Activated T-helper 1 cell treated with anti-CD3 and anti-CD28 coated beads, Interleukin-2, amount 50 U/mL, for 16 hours (primary cell): ENCODE measurements at places on chromosomes 2 and 18.

DNA sequence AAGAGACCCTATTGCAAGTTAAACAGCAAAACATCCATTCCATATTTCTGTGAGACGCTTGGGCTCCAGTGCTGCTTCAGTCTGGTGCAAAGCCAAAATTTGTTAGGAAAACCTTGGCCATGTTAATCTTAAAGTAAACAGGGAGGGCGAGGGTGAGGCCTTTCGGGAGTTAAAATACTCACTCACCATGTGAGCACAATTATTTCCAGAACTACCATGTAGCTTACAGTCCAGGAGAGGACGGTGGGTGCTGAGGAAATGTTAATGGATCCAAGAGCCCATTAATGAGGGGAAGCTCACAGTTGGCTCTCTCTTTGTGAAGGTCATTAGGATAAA is 286.4 kb downstream of the SLC8A1 start:
- no peak for DNase-seq

- DNase-seq = no peak
Observed at GRCh38 chr2:235746257-235746934, 252.6 kb downstream of the AGAP1 start.

GRCh38 chr2:150570712-150571111 is 83.2 kb upstream of the RND3 start:
- no peak for DNase-seq

GRCh38 chr2:46290078-46290477 is 7.1 kb upstream of the EPAS1 start:
- DNase-seq = no peak

- no peak for DNase-seq
Observed at GRCh38 chr18:37783771-37784170, 218.2 kb upstream of the CELF4 start.

DNA sequence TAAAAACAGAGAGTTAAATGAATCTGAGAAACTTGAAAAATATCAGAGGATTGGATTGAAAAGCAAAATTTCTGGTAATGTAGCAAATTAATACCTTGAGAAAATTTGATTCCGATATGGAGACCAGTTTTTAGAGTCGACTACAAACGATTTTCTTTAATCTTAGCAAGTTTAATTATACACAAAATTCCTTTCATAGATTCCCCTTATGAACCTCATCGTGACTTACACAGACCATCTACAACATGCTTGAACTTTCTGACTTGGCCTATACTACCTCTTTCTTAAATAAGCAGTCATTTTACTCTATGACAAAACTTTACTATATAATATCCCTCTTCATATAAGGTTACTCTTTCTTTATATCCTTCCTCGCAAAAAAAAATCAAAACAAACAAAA is 769.6 kb upstream of the CRIM1 start:
- no peak for DNase-seq

DNA sequence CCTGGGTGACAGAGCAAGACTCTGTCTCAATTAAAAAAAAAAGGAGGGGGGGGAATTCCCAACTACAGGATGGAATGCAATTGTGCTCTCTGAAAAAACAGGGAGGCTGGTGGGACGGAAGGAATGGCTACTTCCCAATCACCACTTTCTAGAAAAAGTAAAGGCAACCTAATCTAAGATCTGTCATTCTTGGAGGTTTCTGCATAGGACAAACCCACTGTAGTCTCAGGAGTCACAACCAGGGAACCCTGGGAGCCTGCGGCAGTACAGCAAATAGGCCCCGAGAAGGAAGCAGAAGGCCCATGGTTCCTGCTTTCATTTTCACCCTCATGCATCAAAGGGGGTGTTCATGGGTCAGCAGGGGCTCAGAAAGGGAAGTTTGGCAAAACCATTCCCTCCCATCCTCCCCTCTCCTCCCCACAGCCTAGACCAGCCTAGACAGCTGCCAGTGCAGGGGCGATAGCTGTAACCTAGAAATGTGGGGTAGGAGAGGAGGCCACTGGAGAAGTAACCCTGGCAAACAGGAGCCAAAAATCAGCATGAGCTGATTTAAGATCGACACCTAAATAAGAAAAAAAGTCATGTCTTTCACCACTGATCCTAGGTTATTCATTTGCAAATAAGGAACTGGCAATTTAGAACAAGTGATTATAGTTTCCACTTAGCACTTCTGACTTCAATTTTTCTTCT is 48.0 kb downstream of the TRABD2A start:
- DNase-seq = no peak

DNA sequence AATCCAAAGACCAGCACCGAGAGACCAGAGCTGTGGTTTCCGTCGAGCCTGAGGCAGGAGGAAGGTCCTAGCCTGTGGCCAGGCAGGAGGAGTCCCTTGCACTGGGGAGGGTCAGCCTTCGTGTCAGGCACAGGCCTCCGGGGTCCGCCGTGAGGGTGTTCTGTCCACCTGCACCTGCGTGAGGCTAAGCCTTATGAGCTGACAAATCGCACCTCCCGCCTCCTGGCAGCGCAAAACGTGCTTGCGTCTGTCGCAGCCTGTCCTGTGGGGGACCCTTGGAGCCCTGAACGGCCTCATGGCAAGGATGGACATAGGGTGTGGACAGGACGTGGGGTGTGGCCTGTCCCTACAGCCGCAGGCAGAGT is 73.3 kb downstream of the KCNG2 start:
- DNase-seq = no peak

DNA sequence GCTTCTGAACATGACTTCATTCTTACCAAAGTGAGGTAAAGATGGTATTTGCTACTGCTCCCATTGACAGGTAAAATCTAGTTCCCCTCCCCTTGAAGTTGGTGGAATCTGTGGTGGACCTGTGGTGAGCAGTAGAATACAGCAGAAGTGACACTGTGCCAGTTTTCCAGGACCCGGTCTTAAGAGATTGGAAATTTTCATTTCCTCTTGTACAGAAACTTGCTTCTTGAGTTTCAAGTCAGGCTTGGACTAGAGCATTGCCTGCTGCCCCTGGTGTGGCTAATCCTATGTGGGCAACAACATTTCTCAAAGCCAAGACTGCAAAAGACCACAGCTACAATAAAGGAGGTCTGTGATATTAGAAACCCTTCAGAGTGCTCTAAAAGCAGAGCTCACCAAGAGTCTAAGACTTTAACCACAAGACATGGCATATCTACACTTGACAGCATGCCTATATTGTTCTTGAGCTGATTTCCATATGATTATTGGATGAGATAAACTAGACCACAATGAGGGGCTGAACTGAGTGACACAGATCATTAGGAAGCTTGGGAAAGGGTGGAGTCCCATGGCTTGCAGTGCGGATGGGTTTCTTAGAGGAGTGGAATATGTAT is 458.1 kb downstream of the BCL11A start:
- DNase-seq = no peak

GRCh38 chr2:235757212-235757611 is 263.4 kb downstream of the AGAP1 start:
- no peak for DNase-seq

GRCh38 chr2:230672836-230673235 is 39.8 kb upstream of the CAB39 start:
- DNase-seq = no peak

GRCh38 chr2:45257820-45258219 is 248.6 kb upstream of the SIX2 start:
- no peak for DNase-seq

DNA sequence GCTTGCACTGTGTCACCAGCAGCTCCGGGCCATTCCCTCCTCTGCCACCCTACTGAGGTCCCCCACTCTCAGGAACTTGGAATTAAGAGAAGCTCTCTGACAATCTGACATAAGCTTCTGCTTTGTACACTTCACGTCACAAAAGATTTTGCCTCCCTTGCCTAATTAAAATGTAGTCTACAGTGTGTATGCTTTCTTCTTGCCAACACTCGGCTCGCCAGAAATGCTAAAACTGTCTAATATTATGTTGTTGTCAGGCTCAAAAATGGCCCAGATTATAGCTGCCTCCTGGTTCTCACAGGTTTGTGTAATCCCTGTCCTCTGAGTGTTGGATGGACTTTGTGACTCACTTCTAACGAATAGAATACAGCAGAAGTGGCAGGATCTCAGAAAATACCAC is 474.7 kb downstream of the MBD2 start:
- DNase-seq = no peak

- DNase-seq = no peak
Observed at GRCh38 chr2:176001281-176001915, 669 bp downstream of the LNPK start.

DNA sequence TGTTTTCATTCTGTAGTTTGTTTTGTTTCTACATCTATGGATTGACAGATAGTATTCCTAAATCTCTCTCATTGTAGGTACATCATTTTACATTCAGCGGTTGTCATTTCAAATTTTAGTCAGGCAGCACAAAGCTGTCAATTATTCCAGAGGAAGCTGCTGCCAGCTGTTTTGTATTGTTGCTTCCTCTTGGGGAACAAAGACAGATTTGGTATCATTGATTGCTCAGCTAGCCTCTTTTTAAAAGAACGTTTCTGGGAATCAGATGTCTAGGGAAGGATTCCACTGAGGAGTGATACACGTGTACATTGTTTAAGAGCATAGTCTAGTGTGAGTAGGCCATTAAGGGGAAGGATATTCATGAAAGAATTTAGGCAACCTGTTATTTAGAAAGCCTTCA is 145.8 kb downstream of the AGPS start:
- no peak for DNase-seq

DNA sequence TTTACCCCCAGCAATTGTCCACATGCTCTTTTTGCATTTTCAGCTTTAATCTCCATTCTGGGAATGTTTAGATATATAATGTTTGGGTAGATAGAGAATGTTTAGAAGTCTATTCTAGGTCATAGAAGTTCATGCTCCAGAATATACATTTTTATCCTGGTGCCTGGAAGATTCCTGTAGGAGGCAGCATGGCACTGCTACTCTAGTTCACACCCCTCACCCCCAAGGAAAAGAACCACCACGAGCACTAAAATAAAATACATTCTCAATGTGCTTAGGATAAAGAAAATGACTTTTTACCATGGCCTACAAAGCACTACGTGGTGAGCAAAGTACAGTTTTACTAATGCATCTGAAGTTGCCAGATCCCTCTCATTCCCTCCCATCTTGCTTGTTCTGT is 53.8 kb downstream of the MYO1B start:
- no peak for DNase-seq

- no peak for DNase-seq
Observed at GRCh38 chr2:39696838-39697237, 31.1 kb downstream of the TMEM178A start.

- no peak for DNase-seq
Observed at GRCh38 chr18:4130734-4131719, 324.1 kb downstream of the DLGAP1 start.

DNA sequence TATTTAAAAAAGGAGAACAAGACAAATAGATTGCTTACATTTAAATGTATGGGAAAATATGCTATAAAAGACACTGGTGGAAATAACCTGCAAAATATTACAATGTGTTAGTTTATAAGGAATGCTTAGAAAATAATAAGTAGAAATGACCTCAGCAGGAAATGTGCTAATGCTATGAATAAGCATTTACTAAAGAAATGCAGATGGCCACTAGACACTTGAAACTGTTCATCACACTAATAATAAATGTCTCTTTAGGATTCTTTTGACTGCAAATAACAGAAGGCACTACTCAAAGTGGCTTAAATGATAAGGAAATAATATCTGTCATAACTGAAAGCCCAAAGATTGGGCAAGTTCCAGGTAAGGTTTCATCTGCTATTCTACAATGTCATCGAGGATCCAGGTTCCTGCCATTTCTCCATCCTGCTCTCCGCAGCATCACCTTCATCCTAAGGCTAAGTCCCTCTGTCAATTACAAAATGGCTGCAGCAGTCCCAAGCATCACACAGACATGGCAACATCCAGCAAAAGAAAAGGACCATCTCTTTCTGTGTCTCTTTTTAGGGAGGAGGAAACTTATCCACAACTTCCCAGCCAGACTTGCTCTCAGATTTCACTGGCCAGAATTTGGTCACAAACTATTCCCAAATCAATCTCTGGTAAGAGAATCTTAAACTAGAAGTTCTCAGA is 21.9 kb downstream of the METTL8 start:
- no peak for DNase-seq

GRCh38 chr18:31819106-31819924 is 58.6 kb upstream of the SLC25A52 start:
- no peak for DNase-seq

- DNase-seq = no peak
Observed at GRCh38 chr2:10810202-10811161, 2.1 kb downstream of the PDIA6 start.

DNA sequence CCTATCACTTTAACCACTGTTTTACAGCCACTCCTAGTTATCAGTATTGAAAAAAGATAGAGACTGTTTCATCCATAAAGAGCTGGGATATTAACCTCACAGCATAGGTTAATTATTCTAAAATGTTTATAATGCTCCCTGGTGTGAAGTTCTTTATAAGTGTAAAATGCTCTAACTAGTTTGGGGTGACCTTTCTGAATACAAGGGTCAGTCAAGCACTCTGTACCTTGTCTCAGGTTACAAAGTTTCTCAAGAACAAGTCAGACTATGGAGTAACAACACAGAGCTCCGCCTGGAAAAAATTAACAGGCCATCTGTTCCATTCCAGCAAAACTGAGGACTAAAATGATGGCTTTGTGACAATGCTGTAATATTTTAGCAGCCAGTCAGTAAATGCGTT is 107.4 kb downstream of the NOL4 start:
- DNase-seq = no peak

DNA sequence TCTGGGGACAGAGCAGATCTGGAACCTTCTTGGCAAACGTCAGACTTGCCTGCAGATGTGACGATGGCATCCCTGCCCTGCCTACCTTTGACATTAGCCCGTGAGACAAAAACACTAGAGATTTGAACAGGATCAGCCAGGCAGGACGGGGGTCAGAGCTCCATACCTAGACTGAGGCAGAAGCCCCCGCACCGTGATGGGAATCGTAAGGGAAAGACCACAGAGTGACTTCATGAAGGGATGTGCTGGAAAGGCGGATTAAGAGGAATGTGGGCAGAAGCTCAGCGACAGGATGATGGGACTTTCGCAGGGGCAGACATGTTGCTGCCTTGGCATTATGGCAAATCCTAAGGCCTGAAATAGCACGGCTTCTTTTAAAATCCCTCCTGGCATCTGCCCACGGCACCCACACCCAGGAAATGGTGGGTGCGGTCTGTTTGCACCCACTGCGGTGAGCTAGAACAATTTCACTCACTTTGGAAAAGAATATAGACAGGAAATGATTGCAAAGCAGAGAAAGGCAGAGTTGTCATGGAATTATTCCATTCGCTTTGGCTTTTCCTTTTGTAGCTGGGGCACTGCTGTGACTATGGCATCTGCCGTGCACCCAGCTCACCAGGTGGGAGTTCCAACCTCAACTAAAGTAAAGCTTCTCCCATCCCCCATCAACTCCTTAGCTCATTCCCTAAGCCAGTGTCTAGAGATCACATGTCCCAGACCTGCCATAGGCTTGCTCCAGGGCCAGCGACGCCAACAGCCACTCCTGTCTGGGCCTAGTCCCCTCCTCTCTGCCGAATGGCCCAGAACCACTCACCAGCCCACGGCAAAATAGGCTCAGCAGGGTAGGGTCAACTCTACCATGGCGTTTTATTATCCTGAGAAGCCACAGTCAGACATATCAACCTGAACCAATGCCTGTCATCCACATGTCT is 112.7 kb upstream of the NPAS2 start:
- DNase-seq = no peak

DNA sequence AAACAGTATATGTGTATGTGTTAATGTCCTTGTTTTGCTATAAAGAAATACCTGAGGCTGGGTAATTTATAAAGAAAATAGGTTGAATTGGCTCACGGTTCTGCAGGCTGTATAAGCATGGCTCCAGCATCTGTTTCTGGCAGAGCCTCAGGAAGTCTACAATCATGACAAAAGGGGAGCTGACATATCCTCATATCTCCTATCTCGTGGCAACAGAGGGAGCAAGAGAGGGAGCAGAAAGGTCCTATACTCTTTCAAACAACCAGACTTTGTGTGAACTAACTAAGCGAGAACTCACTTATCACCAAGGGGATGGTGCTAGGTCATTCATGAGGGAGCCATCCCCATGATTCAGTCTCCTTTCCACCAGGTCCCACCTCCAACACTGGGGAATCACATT is 13.0 kb downstream of the CALCRL start:
- no peak for DNase-seq
